ENCODE measurements at places on chromosomes 3 and 15.

GRCh38 chr3:14143271-14144225, 18.7 kb downstream of the TMEM43 start:
- DNase-seq = no peak

DNA sequence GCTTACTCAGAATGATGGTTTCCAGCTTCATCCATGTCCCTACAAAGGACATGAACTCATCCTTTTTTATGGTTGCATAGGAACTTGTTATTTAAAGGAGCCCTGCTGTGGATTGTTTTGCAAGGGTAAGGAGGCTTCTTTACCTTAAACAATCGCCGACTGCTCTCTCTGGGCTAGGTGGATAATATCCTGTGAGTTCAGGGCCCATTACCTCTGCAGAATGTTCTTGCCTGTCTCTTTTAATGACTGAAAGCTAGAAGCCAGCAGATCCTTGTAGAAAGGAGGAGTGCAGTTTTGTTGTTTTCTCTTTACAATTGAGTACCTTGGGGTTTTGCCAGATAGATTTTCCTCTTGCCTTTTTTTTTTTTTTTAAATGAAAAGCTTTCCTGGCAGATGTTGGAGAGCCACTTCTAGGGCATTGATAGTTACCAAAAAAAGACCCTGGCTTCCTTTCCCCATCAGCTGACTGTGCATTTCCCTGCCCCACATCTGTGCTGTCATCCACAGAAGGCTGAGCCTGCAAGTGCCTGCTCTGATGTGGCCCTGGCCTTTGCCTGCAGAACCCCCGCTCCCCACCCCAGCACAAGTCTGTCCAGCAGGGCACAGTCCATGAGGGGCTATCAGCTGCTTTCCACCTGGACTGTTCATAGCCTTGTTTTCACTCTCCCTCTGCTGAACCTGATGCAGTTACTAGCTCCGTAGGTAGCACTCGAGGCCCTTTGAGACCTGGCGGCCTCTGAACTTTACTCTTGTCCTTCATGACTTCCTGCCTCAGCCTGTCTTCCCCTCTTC, 113.1 kb downstream of the CHCHD6 start:
- peak; percentile 63 for DNase-seq

DNA sequence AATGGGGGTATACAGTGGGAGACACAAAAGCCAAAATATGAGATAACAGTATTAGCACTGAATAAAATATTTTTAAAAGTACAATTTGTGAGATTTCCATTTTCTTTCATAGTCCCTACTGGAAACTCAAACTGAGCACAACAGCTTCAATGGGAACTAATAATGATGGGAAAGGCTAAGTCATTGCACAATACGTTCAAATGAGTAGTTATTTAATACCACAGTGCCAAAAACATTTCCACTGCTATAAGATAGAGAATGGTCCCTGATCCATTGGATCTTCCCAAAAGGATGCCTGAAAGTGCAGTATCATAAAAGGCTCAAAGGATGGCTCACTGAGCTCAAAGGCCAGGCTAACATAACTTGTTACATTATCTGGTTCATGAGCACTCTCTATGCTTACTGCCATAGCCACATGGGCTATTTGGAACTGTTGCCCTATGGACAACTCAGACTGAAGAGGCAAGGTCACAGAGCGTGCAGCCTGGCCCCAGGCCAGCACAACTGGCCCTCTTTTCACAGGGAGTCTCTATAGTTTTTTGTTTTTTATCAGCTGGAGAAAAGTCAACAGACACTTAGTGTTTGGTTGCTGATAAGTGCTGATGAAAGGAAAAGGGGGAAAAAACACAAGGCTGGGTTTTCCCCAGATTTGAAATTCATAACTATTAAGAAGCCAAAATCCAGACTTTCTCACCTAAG, 54.1 kb upstream of the PPIB start:
- peak; percentile 37 for DNase-seq

DNA sequence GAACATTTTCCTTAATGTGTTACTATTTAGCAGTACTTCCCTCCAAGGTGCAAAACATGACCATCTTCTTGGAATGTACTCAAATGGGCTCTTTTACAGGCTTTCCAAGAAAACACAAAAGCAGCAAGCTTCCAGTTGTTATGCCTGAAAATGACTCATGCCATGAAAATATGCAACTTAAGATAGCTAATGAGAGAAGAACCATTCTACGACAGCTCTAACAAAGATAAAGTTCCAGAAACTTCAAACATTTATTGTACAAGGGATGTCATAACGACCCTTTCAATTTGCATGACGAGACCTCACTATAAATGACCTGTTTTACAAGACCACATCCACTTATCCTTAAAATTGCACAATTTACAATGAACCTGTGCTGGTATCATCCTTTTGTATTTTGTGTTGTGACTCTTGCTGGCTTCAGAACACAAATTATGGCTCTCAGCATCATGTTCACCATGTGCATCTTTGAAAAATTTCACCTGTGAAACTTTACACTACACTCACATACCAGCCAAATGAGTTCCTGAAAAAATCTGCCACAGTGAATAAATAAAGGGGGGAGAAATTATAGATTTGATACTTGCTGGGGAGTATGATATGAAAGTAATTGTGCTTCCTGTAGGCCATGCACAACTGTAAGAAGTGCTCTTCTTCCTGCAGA, 433.7 kb downstream of the MAGI1 start:
- no peak for DNase-seq

GRCh38 chr3:39716849-39717248, 92.6 kb upstream of the MYRIP start:
- no peak for DNase-seq

DNA sequence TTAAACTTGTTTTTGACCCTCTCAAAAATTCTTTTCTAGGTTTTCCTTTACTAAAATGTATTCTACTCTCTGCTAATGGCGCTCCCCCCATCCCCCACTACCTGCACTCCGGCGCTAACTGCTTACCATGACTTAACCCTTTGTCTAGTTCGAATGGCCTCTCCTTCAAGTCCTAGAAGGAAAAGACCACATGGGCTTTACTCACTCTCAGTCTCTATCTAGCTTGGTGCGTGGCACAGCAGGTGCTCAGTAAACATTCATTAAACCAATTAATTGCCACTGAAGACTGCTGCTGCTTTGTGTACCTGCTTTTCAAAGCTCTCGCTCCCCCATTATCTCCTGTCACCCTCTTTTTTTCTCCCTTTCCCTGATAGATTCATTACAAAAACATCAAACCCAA, 457.7 kb upstream of the THRB start:
- DNase-seq = no peak

GRCh38 chr3:47476330-47476626, 537 bp upstream of the SCAP start:
- no peak for DNase-seq

DNA sequence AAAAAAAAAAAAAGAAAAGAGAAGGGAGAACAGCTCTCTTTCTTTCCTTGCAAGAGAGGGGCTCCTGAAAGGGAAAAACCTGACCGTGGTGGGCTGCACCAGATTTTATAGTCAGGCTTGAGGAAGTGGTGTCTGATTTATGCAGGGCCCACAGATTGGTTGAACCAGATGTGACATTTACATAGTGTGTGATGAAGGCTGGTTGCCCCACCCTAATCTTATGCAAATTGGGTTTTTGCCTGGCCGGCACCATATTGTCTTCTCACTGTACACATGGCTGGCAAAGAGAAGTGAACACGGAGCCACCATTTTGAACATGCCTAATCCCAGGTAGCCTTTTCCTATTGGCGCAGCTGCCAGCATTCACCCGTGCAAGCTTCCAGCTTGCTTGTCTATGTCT, 154.4 kb downstream of the OXSM start:
- DNase-seq = no peak

All from NCI-H345 (cell line).